ENCODE measurements at places on chromosomes 2 and 18.
A peak's percentile ranks its signal among the peaks of the same experiment; 100 is the strongest.

GRCh38 chr2:102025583-102026267 lies 34.0 kb downstream of the IL1R2 start:
- DNase-seq, result no peak

GRCh38 chr2:18441583-18441982 lies 118.9 kb downstream of the RDH14 start:
- DNase-seq, result no peak

DNA sequence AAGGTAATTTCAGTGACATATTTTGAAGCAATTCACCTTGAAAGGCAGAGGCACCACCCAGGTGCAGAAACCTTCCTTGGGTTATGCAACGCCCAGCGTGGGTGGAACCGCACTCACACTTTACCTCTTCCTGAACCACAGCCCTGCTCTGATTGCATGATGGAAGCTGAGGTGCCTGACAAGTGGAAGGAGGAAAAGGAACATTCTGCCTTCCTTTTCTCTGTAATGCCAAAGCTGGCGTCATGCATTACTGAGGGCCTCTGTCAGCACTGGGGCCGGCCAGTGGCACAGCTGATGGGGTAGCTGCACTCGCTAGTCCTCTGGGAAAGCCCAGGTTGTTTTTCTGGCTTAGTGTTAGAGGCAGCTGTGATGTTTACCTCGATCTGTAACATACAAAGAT lies 266.5 kb downstream of the NEDD4L start:
- DNase-seq, result no peak

GRCh38 chr2:15984368-15985255 lies 44.3 kb downstream of the MYCN start:
- peak; percentile 74 for DNase-seq

- DNase-seq, result peak; percentile 86
These were observed at the start of gene GULP1 for GRCh38 chr2:188291617-188292347. GULP1 (plus strand) TSS chr2:188291874; CDS start chr2:188477703, 185,829 bp downstream.

DNA sequence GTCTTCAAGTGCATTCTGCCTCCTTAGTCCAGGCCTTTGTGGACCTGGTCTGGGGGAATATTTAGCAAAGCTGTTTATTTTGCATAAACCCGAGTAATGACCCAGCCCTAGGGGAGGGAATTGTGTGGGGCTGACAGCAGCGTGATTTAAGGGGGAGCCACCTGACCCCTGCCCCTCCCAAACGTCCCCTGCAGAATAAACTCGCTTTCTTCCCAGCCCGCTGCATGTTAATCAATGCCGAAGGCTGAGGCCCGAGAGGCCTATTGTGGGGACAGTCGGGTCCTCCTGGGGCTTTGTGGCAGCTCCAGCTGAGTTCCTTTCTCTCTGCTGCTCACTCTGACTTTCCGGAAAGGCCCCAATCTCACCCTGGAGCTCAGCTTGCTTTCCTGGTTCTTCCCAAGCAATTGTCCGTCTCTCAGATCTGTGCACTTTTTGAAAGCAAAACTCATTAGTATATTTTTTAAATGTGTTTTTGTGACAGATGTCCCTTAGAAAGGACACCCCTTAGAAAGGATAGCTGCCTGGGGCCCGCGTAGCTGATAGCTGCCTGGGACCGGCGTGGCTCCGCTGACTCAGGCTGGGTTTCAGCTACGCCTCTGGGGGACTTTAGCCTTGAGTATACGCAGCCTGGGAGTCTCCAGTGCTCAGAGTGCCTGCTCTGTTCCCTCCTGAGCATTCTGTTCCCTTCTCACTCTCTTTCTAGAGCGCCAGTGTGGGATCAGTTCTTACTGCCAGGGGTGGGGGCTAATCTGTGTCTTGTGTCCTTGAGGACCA lies 158.3 kb downstream of the GLI2 start:
- peak; percentile 87 for DNase-seq

DNA sequence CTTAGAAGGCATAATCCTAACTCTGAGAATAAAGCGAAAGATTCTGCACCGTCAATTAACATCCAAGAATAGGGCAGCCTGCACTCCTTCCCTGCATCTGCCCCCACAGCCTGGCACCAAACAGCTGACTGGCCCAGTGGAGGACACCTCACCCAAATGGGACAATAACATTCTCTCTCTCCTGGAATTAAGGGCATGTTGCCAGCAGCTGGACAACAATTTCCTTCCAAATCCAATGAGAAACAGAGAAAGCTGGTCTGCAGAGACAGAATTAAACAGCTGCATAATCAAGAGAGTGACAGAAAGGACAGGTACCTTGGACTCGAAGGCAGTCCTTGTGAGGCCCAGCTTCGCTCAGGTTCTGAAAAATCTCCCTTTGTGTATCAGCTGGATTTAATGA lies 15.0 kb downstream of the COX7A2L start:
- no peak for DNase-seq

GRCh38 chr2:18610090-18610489 lies 20.7 kb upstream of the NT5C1B start:
- DNase-seq, result no peak

GRCh38 chr2:241855245-241855887 lies 3.3 kb downstream of the PDCD1 start:
- peak; percentile 60 for DNase-seq

DNA sequence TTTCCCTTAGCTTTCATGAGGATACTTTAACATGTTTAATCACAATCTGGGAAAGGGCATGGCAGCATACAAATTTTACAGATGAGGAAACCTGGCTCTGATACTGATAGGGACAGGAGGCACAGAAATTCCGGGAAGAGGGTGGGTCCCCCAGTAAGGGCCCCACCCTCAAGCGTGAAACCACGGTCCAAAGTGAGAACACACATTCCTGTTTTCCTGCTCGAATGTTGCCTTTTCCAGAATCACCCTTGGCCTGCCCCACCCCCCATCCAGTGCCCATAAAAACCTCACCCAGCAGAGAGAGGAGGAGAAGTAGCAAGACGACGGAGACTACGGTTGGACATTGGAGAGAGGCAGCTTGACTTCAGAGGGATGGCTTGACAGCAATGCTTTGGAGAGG lies 98.2 kb downstream of the HIBCH start:
- DNase-seq, result no peak

- DNase-seq, result peak; percentile 72
These were observed 26.8 kb upstream of the LDLRAD4 start for GRCh38 chr18:13191779-13192178.

GRCh38 chr2:226489775-226490541 lies 309.7 kb downstream of the IRS1 start:
- DNase-seq, result no peak

DNA sequence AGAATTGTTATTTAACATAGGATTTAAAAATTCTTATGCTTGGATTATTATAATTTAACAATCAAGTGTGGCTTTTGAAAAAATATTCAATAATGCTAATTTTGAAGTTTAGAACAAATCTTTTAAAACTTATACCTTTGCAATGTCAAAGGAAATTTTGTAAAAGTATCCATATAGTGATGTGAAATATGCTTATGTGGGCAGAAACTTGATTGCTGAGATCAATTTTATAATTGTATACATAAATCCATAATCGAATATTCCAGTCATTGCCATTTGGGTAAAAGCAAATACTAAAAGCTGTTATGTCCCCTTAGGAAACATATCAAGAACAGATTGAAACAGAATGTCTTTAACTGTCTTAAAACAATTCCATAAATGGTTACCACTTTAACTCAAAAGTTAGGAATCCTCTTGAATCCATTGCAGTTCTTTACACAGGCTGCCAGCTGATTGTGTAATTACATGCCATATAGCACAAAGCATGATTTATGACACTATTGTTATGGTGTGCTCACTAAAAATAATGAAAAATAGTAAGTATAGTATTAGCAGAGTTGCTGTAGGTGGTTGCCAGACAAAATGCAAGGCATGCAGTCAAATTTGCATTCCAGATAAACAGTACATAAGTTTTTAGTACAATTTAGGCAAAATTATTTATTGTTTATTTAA lies 24.2 kb downstream of the PLCL1 start:
- no peak for DNase-seq

DNA sequence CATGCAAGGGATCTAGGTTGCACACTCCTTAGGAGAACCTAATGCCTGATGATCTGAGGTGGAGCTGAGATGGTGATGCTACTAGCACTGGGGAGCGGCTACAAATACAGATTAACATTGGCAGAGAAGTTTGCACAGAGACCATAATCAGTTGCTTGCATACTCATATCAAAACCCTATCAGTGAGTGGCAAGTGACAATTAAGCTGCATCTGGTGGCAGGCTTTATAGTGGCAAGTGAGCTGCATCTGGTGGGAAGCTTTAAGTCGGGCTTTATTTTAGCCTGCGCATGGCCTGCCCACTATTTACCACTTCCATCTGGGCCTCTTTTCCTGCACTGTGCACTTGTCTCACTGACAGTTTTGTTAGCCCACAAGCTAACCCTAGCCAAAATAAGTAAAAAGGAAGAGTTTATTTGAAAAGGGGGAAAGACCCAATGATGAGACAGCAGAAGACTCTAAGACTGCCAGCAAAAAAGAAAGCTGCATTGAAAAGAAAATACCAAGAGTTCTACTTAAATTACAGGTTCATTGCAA lies 140.9 kb upstream of the B3GNT2 start:
- DNase-seq, result no peak

DNA sequence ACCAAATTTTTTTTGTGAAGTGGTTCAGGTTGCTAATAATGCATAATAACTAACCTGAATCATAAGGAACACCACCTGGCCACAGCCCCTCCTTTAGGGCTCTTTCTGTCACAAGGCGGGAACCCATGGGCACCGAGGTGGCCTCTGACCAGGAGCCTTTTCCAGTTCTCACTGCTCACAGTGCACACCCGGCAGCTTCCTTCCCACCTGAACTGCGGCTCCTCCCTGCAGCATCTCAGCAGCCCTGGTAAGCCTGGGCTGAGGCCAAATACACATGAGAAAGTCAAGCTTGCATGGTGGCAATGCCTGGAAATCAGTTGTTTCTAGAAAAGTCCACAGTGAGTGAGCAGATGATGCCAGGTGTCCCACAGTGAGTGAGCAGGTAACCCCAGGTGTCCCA lies 77.6 kb upstream of the SNTG2 start:
- no peak for DNase-seq

- no peak for DNase-seq
These were observed 31.3 kb downstream of the ACKR3 start for GRCh38 chr2:236600892-236601291.

DNA sequence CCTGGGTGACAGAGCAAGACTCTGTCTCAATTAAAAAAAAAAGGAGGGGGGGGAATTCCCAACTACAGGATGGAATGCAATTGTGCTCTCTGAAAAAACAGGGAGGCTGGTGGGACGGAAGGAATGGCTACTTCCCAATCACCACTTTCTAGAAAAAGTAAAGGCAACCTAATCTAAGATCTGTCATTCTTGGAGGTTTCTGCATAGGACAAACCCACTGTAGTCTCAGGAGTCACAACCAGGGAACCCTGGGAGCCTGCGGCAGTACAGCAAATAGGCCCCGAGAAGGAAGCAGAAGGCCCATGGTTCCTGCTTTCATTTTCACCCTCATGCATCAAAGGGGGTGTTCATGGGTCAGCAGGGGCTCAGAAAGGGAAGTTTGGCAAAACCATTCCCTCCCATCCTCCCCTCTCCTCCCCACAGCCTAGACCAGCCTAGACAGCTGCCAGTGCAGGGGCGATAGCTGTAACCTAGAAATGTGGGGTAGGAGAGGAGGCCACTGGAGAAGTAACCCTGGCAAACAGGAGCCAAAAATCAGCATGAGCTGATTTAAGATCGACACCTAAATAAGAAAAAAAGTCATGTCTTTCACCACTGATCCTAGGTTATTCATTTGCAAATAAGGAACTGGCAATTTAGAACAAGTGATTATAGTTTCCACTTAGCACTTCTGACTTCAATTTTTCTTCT lies 48.0 kb downstream of the TRABD2A start:
- DNase-seq, result no peak

DNA sequence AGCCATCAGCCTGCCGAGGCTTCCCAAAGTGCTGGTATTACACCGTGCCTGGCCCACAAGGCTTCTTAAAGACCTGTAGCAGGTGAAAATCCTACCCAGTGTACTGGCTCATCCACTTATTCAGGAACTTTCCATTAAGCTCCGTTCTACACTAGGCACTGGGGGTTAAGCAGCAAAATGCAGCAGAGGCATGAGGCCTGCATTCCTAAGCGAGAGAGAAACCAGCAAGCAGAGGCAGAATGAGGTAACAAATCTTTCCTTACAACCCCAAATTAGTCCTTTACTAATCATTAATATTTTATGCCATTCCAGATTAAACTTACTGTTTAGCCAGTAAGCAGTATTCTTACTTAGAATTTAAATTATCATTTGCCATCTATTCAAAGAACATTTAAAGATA lies 32.8 kb downstream of the UXS1 start:
- DNase-seq, result no peak

DNA sequence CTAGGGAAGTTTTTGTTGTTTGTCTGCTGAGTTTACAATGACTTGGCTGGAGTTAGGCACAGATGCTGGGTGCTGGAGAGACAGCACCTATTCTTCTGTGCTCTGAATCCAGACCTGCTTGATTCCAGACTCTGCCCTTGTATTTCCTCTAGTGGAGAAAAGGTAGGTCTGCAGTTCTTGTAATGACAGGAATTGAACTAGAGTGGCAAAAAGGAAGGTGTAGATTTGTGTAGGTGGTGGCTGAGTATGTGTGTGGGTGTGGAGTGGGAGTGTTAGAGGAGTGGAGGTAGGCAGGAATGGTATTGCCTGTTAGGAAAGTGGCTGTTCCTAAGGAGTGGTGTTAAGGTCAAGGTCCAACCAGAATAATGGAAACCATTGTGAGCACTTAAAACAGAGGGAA lies 71.9 kb upstream of the LYPD6 start:
- DNase-seq, result no peak

DNA sequence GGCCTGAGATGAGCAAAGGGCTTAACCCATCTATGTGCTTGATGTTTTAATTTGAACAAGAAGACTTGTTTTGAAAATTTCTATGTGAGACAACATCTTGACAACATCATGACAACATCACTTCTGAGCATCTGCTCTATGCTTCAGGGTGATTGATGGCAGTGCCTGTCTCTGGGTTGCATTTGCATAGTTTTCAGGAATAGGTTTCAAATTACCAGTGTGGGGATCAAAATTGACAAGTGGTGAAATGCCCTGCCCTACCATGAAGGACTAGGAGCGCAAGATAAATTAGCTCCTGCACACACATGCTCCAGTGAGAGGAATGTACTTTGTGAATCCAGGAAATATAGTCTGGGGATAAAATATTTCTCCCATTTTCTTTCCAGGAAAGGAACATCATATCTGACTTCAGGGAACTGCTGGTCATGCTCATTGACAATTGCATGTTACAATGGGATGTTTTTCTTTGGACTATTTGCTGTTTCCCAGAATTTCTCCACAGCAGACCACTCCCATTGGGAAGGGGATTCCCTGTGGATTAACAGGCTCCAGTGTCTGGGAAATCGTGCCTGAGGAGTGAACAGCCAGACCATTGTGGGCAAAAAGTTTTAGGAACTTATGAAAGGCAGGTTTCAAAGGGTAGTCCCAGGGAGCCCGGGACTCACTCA lies 45.3 kb upstream of the IL1R2 start:
- DNase-seq, result no peak

GRCh38 chr2:2234398-2235195 lies 96.5 kb downstream of the MYT1L start:
- peak; percentile 40 for DNase-seq

- peak; percentile 32 for DNase-seq
These were observed 5.9 kb upstream of the ATP5MC3 start for GRCh38 chr2:175187378-175187777.

All from H7 (cell line).